GM12891 (cell line): ENCODE measurements at places on chromosomes 6 and 20.

DNA sequence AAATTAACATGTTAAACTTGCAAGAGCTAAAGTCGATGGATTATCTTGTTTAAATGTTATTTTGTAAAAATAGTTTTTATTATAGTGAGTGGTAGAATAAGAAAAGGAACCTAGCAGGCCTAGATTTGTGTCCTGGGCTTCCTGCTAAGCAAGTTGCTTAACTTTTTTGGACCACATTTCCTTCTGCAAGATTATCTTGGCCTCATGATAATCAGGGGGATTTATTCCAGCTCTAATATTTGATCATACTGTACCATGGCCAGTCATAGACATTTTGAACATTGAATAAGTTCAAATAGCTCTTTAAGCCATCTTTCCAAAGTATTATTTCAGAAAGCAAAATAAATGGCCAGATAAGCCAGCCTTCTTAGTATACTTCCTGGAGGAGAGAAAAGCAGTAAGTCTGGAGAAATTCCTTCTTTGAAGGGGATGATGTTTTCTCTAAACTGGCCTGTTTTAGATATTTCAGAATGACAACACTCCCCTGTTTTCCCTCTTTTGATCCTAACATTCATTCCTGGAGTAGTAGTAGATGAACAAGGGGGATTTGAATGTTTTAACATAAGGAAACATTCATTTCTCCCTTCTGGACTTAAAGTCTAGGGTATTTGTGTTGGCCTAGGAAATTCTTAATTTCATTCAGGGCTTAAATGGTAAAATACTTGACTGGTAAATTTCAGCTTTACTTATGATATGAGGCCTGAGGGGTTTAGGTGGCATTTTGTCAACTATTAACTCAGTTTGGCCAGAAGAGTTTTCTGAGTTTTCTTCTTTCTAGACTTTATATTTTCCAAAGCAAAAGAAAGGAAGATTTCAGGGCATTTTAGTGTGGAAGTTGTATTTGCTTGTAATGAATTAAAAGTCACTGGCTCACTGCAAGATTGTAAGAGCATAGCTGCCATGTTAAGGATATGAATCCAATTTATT lies 108.8 kb upstream of the SCGN start:
- no peak for DNase-seq

- no peak for DNase-seq
Observed at GRCh38 chr20:15616626-15617025, 956.6 kb downstream of the KIF16B start.

- no peak for DNase-seq
Observed at GRCh38 chr6:121771937-121772720, 336.7 kb downstream of the GJA1 start.

DNA sequence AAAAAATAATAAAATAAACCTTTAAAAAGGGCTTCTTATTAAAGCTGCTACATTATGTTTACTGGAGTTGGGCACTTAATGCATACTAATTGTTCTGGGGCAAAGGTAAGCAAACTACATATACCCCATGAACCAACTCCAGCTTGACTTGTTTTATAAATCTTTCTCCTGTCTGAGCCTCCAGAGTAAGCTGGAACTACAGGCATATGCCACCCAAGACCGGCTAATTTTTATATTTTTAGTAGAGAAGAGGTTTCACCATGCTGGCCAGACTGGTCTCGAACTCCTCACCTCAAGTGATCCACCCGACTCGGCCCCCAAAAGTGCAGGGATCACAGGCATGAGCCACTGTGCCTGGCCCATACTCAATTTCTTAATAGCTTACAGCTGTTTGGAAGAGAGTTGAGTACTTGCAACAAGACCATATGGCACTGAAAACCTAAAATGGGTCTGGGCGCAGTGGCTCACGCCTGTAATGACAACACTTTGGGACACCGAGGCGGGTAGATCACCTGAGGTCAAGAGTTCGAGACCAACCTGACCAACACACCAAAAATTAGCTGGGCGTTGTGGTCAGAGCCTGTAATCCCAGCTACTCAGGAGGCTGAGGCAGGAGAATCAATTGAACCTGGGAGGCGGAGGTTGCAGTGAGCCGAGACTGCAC lies 19.9 kb downstream of the ROMO1 start:
- DNase-seq = no peak

- DNase-seq = no peak
Observed at GRCh38 chr6:117110737-117111136, 154.6 kb upstream of the VGLL2 start.

DNA sequence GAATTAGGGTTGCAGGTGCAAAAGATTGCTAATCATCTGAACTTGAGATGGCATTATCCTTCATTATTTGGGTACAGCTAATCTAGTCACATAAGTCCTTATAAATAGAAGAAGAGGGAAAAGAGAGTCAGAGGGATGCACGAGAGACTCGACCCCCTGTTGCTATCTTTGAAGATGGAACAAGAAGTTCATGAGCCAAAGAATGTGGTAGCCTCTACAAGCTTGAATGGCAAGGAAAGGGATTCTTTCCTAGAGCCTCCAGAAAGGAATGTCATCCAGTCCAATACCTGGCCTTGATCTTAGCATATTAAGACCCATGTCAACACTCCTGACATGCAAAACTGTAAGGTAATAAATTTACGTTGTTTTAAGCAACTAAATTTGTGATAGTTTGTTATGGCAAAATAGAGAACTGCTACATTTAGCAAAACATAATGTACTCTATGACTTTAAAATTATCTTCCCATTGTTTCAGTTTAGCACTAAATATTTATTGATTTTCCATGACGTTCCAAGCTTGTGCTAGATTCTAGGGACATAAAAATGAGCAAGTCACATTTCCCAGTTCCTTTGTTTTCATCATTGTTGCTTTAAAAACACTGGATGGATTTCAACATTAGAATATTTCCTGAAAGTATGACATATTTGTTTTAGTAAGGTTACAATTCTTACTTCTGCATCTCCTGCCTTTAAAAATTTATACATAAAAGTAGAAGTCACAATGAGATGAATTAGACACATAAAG lies 12.7 kb downstream of the MANEA start:
- no peak for DNase-seq

- DNase-seq = no peak
Observed at GRCh38 chr6:109580519-109580918, 97.5 kb upstream of the ZBTB24 start.

DNA sequence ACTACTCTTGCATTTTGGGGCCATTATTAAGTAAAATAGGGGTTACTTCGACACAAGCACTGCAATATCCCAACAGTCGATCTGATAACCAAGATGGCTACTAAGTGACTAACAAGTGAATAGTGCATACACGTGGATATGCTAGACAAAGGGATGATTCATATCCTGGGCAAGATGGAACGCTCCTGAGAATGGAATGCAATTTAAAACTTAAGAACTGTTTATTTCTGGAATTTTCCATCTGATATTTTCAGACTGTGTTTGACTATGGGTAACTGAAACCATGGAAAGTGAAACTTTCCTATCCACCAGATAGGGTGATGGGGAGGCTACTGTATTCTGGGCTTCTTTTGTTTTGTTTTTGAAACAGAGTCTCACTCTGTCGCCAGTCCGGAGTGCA lies 66.5 kb downstream of the ILRUN start:
- DNase-seq = no peak

GRCh38 chr6:86205980-86206379 lies 563.3 kb upstream of the SYNCRIP start:
- DNase-seq = no peak

GRCh38 chr6:11366183-11366933 lies 133.9 kb upstream of the NEDD9 start:
- DNase-seq = peak; percentile 36

GRCh38 chr20:16209951-16210361 lies 363.3 kb downstream of the KIF16B start:
- no peak for DNase-seq

GRCh38 chr6:372336-372911 lies 19.1 kb upstream of the IRF4 start:
- DNase-seq = no peak

- DNase-seq = no peak
Observed at GRCh38 chr20:52446421-52447224, 255.0 kb upstream of the ZFP64 start.

DNA sequence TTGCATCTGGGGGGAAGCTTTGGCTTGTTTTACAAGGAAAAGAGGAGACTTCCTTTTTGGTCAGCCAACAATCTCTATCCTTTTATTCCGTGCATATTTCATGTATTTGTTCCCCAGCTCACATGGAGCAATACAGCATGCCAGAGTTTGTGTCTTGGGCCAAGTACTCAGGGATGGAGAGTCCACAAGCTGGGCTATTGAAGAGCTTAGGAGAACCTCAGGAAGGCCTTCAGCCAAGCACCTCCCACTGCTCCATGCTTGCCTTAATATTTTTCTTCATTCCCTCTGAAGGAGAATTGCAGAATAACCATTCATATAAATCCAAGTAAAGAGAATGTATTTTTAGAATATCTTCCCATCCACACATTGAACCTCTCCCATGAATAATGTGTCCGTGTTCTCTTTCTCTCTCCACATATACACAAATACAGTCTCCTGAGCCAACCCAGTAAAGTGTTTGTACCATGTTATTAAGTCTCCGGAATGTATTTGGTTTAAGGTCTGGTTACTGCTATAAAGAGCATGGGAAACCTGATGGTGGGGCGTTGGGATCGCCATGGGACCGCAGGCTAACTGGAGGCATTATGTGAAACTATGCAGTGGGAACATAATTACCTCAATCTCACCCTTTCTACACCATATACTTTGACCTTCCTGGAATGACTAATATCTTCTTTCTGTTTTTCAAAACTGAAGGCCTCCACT lies 3.0 kb downstream of the LAMA4 start:
- DNase-seq = no peak

- no peak for DNase-seq
Observed at GRCh38 chr6:27834384-27834783, 77.8 kb downstream of the OR2B2 start.

GRCh38 chr20:39762716-39763115 lies 800.6 kb downstream of the DHX35 start:
- no peak for DNase-seq

GRCh38 chr6:168050225-168050880 lies 28.7 kb downstream of the FRMD1 start:
- DNase-seq = no peak

GRCh38 chr6:161536224-161536630 lies 262.4 kb upstream of the AGPAT4 start:
- DNase-seq = no peak

DNA sequence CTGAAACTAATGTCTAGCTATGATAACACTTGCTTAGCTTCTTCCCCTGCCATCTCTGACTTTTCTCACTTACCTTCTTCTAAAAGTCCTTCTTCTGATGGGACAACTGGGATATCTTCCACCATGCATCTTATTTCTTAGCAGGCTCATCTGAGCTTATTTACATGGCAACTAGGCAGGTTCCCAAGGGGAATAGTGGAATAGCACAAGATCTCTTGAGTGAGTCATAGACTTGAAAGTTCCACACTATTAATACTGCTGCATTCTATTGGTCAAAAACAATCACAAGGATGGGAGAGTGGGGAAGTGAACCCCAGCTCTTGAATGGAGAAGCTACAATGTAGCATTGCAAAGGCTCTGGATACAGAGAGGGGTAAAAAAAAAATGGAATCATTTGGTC lies 142.1 kb downstream of the HAO1 start:
- no peak for DNase-seq

GRCh38 chr6:95948324-95948723 lies 67.5 kb upstream of the FUT9 start:
- no peak for DNase-seq

GRCh38 chr20:57619051-57619831 lies 985 bp downstream of the ZBP1 start:
- DNase-seq = no peak

- DNase-seq = no peak
Observed at GRCh38 chr6:118844915-118845314, 49.0 kb upstream of the ASF1A start.

- DNase-seq = no peak
Observed at GRCh38 chr6:118469468-118469867, 78.6 kb upstream of the PLN start.

- DNase-seq = no peak
Observed at GRCh38 chr20:24782801-24783630, 166.1 kb upstream of the CST7 start.

DNA sequence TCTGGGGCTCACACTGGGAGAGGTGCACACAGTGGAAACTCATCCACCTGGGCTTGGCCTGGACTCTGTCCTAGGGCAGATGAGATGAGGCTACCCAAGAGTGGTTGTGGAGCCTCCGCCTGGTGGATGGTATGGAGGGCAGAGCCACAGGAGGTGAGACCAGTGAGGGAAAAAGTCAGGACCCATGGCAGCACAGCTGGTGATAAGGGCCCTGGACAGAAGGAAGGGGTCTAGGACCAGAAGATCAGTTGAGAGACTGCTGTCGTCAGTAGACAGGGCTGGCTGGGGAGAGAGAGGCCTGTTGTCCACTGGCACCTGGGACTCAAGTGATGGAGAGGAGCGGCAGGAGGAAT lies 29.8 kb downstream of the PLCG1 start:
- DNase-seq = no peak

GRCh38 chr6:21947731-21948386 lies 349.0 kb downstream of the PRL start:
- no peak for DNase-seq

DNA sequence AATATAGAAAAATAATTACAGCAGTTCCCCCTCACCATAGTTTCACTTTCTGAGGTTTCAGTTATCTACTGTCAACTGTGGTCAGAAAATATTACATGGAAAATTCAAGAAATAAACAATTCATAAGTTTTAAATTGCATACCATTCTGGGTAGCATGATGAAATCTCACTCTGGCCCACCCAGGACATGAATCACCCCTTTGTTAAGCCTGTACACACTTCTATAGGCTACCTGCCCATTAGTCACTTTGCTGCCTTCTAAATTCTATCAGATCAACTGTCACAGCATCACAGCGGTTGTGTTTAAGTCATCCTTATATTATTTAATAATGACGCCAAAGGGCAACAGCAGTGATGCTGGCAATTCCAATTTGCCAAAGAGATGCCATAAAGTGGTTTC lies 140.3 kb upstream of the RUNX2 start:
- no peak for DNase-seq

- no peak for DNase-seq
Observed at GRCh38 chr20:31566658-31567379, 38.3 kb upstream of the ID1 start.

- no peak for DNase-seq
Observed at GRCh38 chr20:35849706-35850105, 77.9 kb downstream of the PHF20 start.

DNA sequence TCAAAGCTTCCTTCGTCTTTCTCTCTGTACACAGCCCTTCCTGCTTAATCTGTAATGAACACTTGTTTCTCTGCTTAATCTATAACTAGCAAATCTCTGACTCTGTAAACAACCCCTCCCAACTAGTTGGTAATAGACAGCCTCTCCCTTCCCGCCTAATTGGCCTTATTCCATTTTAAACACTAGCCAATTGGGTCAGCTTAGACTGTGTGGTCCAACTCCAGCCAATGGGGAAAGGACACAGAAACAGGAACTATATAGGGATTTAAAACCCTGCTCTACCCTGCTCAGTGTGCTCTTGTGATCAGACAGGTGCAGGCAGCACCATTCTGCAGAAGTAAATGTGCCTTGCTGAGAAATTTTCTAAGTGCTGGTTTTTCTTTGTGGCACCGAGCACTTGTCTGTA lies 18.5 kb downstream of the CHD6 start:
- no peak for DNase-seq
